ENCODE measurements at places on chromosomes 2 and 18.

DNA sequence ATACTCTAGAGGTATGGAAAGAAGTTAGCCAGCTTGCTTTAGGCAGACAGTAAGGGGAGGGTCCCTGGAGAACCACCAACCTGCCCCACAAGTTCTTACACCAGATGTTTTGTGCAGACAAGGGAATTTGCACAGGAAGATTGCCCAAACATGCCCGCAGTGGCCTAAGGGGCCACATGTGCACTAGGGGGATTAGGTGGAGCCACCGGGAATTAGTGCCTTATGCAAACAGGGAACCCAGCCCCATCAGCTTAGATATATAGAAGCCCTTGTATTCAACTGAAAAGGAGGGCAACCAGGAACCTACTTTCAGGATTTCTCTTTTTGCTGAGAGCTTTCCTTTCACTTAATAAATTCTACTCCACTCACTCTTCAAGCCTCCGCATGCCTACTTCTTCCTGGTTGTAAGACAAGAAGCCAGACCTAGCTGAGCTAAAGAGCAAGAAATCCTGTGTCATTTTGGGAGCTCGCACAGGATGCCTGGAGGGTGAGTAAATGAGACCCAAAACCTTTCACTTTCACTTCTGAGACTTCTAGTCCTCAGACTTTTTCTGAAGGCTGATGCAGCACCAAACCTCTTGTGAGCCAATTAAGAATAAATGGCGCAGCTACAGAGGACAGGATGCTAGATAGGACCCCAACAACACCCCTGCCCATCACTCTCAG lies 146.3 kb downstream of the GCA start:
- no peak for DNase-seq

GRCh38 chr2:154049561-154049960 lies 177.8 kb downstream of the GALNT13 start:
- no peak for DNase-seq

DNA sequence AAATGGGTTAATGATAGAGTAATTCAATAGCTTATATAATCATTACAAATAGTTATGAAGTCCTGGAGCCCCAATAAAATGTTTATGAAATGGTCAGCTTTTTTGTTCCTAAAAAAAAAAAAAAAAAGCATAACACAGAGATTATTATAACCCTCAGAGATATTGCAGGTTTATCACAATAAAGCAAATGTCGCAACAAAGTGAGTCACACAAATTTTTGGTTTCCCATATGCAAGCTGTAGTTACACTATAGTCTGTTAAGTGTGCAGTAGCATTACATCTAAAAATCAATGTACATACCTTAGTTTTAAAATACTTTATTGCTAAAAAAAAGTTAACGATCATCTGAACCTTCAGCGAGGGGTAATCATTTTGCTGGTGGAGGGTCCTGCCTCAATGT lies 20.0 kb downstream of the WDFY1 start:
- DNase-seq, result no peak

DNA sequence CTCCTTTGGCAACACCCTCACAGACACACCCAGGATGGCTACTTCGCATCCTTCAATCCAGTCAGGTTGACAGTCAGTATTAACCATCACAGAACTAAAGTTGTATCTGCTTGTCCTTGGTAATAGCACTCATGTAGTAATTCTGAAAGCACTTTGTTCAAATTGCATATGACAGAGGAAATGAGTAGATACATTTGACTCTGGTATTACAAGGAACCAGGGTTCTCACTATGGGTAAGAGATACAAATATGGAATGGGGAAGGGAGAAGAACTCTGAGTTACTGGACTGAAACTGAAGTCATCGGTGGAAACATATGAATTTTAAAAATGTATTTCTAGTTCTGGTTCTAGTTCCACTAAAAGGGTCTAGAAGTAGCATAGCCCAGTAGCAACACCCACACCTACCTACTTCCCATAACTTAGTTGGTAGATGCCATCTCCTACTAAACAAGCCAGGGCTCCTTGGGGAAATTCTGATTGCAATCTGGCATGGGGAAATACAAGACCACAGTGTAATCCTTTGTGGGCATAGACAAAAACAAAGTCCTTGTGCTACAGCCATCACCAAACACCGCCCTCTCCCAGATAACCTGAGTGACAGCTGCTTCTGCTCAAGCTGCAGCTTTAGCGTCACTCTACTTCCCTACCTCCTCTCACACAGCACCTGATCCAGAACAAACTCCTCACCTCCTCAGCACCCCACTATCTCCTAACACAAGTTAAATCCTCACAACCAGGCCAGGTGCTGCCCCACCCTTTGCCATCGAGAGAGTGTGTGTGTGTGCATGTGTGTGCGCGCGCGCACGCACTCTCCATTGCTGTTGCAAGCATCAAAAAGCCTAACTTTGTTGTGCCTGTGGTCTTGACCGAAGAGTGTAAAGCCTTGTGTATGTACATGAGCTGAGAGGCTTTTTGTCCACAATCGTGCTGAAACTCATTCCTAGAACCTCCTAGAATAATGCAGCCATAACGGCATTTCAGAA lies 31.4 kb upstream of the CD226 start:
- no peak for DNase-seq

DNA sequence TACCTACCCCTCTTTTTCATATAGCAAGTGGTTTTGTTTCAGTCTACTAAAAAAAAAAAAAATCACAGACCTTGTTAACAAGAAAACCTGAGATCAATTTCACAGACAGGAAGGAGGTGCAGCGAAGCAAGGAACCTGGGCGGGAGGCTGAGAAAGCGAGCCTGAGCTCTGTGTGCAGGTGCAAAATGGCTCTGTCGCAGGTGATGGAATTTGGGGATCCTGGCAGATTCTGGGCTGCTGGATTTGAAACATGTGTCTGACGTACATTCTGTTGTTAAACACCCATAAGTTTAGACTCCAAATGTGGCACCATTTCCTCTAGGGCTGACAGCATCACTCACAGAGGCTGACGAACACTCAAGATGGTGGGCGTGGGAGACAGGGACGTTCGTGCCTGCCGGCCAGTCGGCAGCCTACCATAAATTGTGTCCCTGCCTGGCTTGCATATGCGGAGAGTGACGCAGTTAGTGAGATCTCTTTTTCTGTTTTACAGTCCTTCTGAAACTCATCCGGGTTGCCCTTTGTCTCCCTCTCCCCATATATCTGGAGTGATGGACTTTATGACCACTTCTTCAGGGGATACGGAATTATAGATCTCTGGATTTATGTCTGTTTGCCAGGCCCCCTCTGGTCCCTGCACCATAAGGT lies 8.8 kb upstream of the DDX1 start:
- no peak for DNase-seq

DNA sequence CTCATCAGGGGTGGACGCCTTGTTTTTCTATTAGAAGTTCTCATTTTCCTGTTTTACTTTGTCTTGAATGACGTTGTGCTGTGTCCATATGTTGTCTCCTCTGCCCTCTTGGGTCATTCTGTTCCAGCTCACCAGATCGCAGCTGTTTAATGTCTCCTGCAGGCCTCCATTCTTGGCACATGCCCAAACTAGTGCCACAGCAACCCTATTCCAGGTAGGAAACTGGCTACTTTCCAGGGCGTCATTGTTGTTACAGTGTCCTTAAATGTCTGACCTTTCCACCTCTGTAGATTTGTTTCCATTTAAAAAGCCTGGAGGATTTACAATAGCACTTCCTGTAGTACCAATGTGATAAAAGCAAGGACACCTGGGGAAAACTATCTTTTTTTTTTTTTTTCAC lies 500.7 kb downstream of the METTL4 start:
- DNase-seq, result no peak

DNA sequence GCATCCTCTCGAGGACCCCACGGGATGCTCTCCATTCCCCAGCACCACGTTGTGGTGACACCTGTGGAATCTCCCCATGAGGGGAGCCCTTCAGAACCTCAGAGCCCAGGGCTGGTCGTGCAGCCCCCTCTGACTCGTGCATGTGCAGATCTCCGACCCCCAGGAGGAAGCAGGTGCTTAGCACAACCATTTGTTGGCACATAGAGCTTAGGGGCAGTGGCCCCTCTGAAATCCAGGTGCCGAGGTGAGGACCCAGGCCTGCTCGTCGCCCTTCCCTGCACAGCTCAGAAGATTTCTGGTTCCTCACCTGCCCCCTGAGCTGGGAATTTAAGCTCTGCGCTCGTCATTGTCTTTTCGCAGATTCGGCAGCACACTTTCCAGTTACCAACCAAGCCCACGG lies 1.3 kb upstream of the OTOS start:
- no peak for DNase-seq

GRCh38 chr2:9145752-9146430 lies 60.7 kb upstream of the ASAP2 start:
- DNase-seq, result no peak

DNA sequence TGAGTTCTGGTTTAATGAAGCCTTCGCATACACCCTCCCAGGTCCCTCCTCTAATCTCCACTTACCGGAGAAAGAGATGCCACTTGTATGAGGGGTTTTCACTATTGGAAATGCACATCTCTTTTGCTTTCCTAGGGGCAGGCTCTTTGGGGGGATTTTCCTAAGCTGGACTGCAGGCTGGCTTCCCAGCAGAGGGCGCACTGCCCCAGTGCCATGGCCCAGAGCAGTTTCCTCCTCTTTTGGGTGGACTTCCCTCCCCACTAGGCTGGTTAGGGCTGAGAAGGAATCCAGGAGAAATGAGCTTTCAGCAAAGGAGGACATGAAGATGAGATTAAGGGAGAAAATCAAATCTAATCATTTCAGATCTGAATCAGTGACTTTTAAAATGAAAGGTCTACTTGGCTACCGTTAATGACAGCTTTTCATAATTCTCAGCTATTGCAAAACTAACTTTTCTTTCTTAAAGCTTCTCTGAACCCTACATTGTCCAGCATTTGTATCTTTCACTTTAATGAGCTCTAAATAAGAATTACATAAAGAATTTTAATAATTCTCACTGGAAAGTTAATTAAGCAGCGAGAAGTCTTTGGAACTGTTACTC lies 784.1 kb upstream of the FANCL start:
- no peak for DNase-seq

GRCh38 chr2:199144036-199144435 lies 313.7 kb downstream of the SATB2 start:
- DNase-seq, result no peak

DNA sequence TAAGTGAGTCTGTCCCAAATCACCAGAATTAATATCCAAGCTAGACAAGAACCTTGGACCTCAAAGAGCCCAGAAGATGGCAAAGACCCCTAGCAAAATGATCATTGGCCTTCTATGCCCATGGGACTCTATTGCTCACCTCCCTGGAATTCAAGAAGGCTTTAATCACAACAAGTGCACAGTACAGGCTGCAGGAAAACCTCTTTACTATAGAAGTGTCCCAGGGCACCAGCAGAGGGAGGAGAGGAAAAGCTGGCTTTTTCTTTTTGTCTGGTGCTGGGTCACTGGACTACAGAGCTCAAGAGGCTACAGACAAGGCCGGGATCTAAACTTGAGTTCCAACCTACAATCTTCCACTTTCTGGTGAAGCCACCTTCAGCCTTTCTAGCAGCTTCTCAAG lies 88.3 kb upstream of the PPP1CB start:
- no peak for DNase-seq

DNA sequence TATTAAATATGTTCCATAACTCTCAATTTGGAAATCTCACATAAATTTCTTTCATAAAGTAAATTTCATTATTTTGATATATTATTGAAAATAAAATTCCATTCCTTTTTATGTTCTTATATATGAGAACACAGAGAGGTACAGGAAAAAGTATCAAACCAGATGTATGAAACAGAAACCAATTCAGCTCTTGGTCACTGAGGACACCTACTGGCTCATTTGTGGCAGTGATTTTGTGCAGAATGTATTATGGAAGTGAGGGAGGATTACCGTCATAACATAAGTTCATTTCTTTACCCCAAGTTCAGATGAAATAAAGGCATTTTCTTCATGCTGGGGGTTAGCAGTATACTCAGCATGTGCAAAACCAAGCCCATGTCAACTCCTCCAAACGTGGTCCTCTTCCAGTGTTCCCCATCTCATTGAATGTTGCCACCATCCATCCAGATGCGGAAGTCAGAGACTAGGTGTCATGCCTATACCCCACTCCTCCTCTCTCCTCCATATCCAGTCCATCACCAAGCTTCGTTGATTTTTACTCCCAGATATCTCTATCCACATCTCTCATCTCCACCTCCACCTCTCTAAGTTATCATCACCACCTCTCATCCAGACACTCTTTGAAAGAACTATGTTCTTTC lies 41.7 kb upstream of the MALL start:
- peak; percentile 32 for DNase-seq

DNA sequence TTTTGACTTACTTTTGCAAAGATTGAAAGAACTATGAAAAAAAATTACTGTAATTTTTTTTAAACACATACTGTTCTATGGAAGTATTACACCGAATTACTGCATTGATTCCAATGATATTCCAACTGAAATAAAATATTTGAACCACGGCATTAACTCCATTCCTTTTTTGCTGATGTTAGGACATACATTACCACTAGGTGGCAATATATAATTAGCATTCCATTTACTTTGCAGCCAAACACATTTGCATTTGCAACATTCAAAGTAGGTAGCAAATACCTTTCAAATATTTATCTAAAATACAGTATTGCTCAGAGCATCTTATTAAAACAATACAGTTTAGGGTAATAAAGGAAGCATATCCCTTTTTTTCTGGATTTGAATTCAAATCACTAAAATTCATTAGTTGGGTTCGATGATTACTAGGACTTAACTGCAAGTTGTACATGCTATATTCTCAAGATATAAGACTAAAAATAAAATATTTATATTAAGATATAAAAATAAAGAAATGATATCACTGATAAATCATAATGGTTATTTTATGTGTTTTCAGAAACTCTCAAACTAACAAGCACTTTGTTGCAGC lies 31.3 kb downstream of the LANCL1 start:
- DNase-seq, result no peak

DNA sequence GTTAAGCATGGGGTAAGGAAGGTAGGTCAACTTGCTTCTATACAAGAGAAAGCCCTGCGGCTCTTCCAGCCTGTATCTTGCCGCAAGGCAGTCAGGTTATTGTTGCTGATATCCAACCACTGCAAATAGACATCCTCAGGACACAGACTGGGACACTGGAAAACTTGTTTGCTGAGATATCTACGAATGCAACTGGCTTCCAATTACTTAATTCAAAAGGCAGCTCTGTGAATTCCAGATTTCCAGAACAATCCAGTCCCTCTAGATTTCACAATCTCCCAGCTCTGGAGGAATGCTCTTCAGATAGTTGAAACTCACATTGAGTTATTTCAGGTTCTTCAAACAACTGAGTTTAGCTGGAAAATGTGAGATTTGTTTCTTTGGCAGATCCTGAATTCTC lies 34.6 kb upstream of the SP9 start:
- no peak for DNase-seq

- DNase-seq, result no peak
Measured at GRCh38 chr2:229206548-229206947, 64.5 kb downstream of the PID1 start.

GRCh38 chr2:164764474-164764873 lies 77.1 kb downstream of the COBLL1 start:
- DNase-seq, result no peak

DNA sequence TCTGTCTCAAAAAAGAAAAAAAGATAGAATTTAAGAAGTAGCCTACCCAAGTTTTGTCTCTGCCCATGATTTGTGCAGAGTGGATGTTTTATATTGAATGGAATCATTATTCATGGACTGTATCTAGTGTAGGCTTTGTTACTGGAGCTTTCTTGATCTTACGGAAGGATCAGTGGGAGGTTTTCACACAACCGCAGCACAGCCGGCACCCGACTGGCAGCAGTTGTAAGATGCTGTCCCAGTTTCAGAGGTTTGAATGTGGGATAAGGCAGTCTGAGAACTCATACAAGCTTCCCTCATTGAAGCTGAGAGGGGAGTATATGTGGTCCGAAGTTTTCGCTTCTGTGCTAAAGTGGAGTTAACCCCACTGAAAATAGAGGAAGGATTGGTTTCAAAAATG lies 19.7 kb upstream of the SAG start:
- DNase-seq, result no peak

- DNase-seq, result no peak
Measured at GRCh38 chr18:27778925-27779324, 398.0 kb downstream of the CDH2 start.

All from stimulated activated CD4-positive, alpha-beta T cell treated with anti-CD3 and anti-CD28 coated beads, Interleukin-4, amount 100 ng/mL, for 24 hours (primary cell).